ENCODE measurements at places on chromosomes 4 and X.

- no peak for DNase-seq
These were observed 144.8 kb downstream of the SPATA18 start for GRCh38 chr4:52195869-52196268.

DNA sequence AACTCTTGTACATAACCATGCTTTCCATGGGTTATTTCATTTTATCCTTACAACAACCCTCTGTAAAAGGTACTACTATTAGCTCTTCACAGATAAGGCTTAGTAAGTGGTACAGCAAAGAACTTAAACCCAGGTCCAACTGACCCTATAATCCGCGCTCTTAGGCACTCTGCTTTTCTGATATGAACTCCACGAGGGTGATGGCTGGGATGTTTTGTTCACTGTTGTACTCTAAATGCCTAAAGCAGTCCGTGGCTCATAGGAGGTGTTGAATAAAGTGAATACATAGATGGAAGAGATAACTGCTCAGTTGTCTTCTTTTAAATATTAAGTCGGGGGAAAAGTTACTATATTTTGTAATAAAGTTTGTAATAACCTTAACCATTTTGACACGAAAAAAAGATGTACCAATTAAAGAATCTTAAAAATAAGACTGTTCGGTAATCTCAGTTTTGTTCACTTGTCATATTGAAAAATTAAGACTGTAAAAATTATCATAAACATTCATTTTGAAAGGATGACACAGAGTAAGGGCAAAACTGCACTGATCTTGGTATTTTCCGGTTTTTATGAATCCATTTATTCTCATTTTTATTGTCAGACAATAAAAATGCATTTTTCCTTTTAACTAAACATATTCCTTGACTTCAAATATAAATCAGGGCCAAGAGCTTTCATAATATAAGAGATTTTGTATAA lies 166.5 kb downstream of the FBXW7 start:
- no peak for DNase-seq

DNA sequence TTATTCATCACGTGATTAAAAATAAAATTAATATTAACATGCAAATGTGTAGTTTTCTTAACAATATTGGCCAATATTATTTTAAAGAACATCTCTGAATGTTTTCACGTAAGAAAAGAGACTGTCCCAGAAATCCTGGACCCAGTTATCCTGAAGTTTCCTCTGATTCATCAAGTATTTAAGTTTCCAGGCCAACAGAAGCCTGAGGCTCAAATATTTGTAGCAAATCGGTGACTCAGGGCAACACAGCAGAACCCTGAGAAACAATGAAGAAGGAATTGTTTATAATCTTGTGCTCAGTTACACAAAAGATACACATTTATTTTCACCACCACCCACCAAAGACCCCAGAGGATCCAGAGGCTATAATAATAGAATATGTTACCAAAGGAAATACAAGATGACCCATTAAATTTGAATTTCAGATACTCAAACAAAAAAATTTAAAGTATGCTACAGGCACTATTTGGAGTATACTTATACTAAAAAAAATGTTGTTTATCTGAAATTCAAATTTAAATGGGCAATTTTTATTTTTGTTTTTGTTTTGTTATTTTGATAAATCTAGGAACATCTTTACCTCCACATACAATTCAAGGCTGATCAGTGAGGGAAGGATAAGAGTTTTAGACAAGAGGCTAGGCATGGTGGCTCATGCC lies 33.9 kb upstream of the SLC7A11 start:
- DNase-seq, result no peak

GRCh38 chr4:24042094-24042493 lies 152.2 kb upstream of the PPARGC1A start:
- DNase-seq, result no peak

DNA sequence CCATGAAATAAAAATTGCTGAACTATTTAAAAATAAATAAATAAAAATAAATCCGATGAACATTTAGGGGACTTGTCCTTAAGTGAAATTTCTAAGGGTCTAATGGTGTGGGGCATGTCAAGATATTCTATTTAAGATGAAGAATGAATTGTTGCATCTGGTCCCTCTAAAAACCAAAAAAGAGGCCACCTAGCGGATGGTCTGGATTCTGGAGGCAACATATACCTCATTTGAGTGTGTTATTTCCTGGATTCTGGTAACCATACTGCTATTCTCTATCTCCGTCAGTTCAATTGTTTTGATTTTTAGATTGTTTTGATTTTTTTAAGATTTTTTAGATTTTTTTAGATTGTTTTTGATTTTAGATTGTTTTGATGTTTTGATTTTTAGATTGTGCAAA lies 28.3 kb downstream of the AGTR2 start:
- DNase-seq, result no peak

- no peak for DNase-seq
These were observed 57.8 kb downstream of the GPRIN3 start for GRCh38 chr4:89249716-89250361.

GRCh38 chrX:41064018-41064417 lies 21.2 kb upstream of the USP9X start:
- no peak for DNase-seq

GRCh38 chrX:156000361-156000926 lies 2.9 kb downstream of the IL9R start:
- DNase-seq, result no peak

GRCh38 chr4:8897251-8898167 lies 25.9 kb upstream of the HMX1 start:
- DNase-seq, result no peak

GRCh38 chr4:118774989-118775388 lies 60.9 kb downstream of the SEC24D start:
- no peak for DNase-seq

DNA sequence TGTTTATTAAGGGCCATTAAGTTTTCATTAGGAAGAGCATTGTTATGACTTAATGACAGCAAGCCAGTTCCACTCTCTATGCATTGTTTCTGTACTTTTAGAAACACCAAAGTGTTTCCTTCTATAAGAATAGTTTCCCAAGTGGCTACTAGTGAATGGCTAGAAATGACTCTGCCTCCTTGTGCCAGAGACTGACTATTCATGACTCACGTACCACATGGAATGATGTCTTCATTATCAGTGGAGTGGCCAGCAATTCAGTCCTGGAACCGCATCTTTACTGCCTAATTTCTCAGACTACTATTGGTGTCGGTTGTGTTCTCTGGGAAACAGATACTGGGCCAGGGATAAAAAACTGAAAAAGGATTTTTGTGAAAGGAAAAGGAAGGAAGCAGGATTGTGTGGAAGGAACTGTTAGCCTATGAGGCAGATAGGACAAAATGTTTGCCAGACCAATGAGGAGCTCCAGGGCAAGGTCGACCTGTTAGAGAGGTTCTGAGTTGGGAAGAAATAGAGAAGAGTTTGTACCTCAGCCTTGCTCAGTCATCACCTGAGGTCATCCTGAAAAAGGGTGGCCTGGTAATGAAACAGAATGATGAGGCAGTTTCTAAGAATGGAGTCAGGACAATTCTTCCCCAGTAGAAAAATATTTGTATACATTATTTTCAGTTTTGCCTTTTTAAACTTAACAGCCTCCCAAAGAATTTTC lies 218.6 kb downstream of the SPCS3 start:
- DNase-seq, result no peak

- no peak for DNase-seq
These were observed 51.4 kb downstream of the SHROOM4 start for GRCh38 chrX:50762578-50762977.

DNA sequence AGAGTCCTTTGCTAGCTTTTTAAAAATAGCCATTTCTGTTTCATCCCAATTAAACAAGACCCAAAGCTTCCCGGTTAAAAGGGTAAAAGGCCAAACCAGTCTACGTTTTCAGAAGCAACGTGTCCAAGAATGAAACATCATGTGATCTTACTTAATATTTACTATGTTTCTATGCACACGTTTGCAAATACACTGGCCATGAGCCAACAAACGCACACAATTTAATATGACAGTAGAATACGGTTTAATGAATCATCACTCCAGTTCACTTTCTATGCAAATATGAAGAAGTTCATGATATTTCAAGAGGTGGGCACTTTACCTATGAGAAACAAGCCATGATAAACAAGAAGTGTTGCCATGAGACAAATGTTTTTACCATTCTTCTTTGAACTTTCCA lies 4.3 kb downstream of the NR0B1 start:
- DNase-seq, result no peak

DNA sequence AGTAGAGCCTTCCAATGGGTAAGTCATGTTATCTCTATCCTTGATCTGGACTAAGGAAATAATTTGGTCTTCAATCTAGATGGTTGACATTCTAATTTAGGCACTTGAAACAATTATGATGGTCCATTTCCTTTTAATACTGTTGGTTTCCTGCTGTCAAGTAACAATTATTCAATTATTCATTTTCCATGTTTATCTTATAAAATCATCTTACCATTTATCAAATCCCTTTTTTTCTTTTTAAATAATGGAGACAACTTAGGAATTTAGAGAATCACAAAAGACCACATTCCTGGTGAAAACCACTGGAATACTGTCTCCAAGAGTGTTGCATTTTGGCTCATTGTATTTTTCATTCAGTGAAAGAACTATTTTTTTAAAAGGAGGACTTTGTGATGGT lies 148.7 kb upstream of the CTSO start:
- no peak for DNase-seq

GRCh38 chrX:50718776-50719175 lies 95.2 kb downstream of the SHROOM4 start:
- DNase-seq, result no peak

DNA sequence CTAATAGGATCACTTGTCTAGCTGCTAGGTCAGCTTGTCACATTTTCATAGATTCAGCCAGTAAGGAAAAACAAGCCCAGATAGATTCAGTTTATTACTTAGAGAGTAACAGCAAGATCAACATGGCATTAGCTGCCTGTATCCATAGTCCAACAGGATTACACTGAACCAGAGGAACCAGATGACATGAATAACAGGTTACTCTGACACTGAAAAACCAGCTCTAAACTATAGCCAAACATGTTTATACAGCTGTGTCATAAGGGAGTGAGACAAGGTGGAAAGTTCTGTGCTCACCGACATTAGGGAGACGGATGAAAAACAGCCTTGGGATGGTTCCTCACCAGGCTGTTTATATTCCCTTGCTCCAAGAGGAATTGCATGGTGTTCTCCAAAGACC lies 102.9 kb upstream of the EOLA2 start:
- no peak for DNase-seq

DNA sequence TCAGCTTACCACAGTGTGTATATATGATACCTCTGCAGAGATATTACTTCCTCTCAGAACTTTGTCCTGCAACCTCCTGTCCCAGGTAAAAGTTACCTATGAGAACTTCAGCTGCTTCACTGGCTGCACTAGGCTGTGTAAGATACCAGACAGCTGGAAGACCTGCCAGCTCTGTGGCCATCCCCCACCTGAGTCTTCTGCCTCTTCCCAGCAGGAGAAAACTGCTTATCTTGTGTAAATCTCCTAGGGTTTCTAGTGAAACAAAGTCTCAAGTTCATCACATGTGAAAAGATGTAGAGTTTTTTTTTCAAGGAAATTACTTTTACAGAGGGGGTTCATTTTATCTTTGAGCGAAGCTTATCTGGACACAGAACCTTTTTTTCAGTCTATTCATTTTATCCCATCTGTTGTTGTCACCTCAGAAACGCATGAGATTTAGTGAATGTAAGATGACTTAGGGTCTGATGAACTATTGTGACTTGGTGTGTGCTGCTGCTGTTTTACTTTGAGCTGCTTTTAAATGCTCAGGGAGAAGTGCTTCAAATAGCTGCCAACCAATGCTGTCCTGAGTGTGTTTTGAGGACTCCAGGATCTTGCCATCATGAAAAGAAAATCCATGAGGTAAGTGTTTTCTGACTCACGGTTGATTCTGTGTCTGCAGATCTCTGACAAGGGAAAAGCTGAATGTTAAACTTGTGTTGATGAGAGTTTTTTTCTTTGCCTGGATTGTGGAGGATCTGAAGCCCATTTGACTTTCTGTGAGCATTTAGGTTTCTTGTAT lies 187.8 kb downstream of the FRAS1 start:
- DNase-seq, result no peak

- DNase-seq, result no peak
These were observed 254.4 kb downstream of the PPARGC1A start for GRCh38 chr4:23635468-23635867.

DNA sequence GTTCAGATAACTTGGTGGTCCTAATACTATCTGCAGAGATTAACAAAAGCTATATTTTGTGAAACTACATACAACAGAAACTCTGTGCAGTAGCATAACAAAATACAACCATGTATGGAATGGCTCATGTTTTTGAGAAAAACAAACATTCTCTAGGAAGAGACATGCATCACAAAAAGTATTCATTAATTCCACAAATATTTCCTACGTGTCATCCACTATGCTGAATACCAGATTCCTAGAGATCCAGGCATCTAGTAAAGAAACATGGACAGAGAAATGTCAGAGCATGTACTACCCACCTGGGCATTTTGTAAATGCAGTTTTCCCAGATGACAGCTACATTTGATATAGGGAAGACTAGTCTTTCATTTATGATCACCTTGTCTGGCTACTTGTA lies 248.1 kb downstream of the OPHN1 start:
- no peak for DNase-seq
